ENCODE measurements at places on chromosomes 1 and 21.

- DNase-seq: no peak
Measured at GRCh38 chr1:197143276-197143675, 3.2 kb downstream of the ASPM start.

- DNase-seq: no peak
Measured at GRCh38 chr21:33855190-33855589, 60.4 kb downstream of the ATP5PO start.

- no peak for DNase-seq
Measured at GRCh38 chr1:53918343-53918742, 24.4 kb downstream of the DIO1 start.

DNA sequence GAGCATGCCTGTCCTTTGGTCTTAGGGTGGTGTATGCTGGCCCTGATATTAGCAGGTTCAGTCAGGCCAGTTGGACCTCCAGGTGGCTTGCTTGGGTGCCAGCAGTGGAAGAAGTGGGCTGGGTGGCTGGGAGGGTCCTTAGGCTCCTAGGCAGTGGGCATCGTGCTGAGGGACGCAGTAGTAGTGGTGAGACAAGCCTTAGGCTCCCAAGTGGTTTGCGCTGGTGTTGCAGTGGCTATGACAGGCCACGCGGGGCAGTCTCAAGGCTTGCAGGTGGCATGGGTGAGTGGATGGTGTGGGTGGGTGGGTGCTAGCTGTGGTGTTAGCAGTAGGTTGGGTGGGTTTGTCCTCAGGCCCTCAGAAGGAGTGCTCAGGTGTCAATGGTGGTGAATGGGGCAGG lies 162.3 kb downstream of the FMN2 start:
- no peak for DNase-seq

DNA sequence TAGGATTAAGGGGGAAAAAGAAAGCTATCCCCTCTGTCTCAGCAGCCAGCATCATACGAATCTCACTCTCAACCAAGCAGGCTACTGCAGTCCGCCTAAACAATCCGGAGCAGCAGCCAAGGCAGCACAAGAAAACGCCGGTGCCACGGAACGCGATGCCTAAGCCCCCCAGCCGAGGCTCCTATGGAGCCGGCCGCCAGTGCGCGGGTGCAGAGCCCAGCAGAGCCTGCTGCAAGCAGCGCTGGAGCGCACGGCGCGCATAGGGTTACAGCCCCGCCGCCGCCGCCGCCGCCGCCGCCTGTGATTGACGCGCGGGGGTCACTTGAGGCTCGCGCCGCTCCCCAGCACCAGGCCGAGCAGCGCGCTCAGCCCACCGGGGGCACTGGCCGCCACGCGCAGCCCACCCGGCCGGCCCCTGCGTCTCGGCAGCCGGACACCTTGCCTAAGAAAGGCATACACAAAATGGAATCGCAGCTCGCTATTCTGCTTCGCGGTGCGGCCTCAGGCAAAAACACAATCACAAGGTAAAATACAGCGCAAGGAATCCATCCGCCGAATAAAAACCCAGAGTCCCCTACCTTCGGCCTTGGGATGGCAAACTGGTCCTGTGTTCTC lies 780 bp downstream of the HIVEP3 start:
- DNase-seq: no peak
